Stimulated activated naive CD8-positive, alpha-beta T cell treated with anti-CD3 and anti-CD28 coated beads, Interleukin-15, amount 100 ng/mL, for 72 hours (primary cell): ENCODE measurements at places on chromosomes 4 and X.

- DNase-seq: no peak
These were observed 256.8 kb upstream of the ARSJ start for GRCh38 chr4:114236171-114236769.

DNA sequence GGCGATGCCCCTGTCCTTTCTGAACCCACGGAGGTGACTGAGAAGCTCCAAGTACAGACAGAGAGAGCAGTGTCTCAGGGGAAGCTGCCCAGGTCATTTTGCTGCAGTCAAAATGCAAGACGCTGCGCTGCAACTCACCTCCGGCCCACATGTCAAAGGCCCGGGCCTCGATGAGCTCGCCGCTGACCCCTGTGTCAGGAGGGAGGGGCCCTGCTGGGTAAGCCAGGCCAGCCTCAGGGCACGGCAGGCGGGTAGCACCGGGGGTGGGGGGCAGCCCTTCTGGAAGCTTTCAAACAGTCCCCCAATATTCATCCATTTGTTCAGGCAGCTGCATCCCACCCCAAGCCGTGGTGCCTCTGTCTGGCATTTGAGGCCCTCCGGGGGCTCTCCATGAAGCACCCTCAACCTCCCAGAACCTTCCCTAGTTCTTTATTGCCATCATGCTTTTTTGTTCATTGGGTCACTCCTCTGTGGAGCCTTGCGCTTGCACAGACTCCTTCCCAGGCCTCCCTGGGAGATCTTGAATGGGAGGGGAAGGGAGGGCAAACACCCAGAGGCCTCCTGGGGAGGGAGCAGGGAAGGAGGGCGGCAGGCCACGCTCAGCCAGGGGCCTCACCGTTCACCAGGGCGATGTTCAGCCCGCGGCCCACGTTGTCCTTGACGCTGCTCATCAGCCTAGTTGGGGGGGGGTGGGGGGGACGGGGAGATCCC is 8.2 kb downstream of the FAM3A start:
- DNase-seq: no peak

DNA sequence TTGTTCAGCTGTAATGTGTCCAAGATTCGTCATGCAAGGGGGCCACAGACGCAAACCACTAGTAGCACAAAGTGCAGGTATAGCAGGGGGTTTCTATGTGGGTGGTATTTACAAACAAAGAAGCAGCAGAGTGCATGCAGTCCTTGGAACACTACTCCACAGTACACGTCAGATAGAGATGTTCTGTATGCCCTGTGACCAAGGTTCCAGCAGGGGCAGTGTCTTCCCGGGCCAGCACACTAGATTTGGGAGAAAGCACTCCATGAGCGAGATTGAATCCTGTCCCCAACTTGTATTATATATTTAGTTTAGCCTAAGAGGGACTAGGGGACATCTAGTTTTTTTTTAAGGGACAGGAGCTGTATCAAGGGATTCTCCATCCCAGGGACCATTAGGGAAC is 54.4 kb upstream of the ESX1 start:
- no peak for DNase-seq

DNA sequence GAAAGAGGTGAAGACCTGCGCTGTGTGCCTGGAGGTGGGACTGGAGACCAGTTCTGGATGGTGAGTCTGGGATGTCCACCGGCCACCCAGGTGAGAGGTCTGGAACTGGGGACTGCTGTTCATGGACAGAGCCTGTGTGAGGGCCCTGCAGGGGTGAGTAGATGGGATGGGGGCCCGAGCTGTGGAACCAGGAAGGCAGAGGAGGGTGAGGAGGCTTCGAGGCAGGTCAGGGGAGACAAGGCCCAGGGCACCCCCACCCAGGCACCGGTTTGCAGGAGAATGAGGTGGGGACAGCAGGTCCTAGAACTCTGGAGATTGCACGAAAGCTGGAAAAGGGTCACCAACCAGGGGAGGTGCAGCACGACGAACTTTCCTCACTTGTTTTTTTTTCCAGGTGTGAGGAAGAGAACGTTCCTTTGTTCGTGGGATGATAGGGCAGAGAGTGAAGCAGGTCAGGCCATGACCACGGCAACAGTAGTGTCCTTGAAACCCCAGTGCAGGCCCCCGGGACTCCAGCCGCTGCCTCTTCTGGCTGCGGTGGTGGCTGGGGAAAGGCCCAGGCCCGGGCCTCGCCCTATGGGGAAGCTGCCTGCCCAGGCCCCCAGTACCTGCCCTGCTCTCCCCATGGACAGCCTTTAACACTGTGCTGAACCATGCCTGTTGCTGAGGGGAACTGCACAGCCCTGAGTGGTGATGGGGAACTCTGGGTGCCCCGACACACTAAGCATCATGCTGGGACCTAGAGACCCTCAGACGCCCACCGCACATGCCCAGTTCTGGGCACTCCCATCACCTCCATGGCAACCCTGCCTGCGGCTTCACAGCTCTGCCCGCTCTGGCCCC is 22.9 kb downstream of the TNIP2 start:
- DNase-seq: no peak

- no peak for DNase-seq
These were observed 1646.9 kb upstream of the ADGRL3 start for GRCh38 chr4:59553063-59553720.

DNA sequence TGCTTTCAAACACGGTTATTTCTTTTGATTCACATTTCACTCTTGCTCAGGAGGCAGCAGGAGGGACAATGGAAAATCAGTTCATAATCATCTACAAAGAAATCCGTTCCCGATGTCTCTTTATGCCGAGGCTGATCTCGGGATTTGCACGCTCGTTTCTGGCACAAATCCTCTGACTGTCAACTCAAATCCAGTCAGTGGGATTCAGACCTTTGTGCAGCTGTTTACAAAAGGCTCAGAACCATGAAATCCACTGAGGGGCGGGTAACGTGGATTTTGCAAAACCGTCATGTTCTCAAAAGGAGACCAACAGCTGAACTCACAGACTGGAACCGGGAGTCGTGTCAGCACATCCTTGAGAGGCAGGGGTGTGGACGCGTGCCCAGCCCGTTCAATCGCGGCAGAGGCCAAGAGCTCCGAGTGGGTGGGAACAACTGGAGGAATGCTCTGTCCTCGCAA is 46.4 kb downstream of the ACOX3 start:
- DNase-seq: no peak
